ENCODE measurements at places on chromosomes 12 and 14.

DNA sequence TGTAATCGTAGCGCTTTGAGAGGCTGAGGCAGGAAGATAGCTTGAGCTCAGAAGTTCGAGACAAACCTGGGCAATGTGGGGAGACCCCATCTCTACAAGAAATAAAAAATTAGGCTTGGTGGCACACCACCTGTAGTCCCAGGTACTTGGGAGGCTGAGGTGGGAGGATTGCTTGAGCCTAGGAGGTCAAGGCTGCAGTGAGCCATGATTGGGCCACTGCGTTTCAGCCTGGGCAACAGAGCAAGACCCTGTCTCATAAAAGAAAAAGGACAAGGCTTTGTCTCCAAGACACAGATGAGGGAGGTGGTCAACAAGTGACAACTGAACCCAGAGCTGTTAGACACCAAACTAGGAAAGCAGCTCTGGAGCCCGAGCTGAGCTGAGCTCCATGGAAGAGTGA, 14.5 kb upstream of the TAMALIN start:
- DNase-seq = no peak

GRCh38 chr14:75634848-75635247, 25.8 kb downstream of the ERG28 start:
- no peak for DNase-seq

DNA sequence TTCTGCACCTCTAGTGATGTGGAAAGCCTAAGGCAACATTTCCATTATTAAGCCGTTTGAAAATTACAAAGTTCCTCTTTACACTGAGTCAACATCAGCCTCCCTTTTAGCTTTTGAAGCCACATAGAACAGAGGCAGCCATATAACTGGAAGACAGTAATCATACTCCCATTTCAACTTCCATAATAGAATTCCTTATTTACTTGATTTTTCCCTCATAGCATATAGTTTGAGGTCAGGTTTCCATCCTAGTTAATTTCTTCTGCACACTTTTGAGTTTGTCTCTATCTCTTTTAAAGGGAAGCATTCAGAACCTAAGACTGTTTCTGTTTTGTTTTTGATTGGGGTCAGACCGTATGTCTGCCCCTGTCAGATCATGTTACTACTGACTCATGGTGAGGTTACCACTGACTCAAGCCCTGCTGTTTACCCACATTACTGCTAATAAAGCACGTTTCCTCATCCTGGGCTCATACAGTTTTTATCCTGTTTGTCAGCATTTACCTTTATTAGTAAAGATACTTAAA, 161.0 kb downstream of the SLC38A4 start:
- no peak for DNase-seq

DNA sequence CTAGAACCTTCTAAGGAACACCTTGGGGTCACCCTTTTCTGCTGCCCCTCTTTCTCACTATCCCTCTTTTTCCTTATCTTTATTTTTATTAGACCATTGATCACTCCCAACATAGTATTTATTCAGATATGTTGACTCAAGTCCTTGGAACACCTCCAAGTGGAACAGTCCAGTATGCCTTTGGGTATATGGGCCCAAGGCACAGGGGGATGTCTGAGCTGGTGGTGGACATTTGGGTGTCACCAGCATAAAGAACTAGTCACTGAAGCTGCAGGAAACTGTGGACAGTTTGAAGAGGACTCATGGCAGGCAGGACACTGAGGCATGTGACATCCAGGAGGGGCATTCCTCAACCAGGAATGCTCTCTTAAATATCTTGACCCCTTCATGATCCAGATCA, 105.6 kb downstream of the VEZT start:
- no peak for DNase-seq

DNA sequence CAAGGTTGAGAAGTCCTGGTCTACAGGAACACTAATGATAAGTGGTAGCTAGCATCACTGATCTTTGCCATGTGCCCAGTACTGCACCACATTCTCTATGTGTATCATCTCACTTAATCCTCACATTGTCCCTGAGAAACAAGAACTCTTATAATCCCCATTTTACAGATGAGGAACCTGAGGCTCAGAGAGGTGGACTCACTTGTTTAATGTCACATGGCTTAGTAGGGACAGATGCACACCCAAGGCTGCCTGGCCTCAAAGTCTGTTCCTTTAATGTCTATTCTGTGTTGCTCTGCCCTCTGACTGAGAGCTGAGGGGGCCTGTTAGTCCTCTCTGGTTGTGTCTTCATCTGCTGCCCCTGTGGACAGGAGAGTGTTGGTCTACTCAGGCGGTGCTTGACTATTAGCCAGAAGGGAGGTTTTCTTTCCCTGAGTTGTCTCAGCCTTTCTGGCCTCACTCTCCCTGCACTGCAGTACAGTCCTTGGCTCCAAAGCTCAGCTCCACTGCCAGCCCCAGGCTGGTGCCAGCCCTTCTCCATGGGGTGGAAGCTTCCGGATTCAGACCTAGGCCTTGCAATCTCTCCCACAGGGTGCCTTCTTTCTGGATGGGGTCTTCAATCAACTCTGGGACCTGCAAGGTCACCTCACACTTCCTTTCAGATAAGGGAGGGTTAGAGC, 4.9 kb upstream of the DYNLL1 start:
- peak; percentile 29 for DNase-seq

GRCh38 chr12:64521833-64522232, 69.9 kb downstream of the TBK1 start:
- no peak for DNase-seq

- peak; percentile 62 for DNase-seq
These were observed 68.7 kb downstream of the ARF6 start for GRCh38 chr14:49961270-49962222.

- DNase-seq = no peak
These were observed 1098.7 kb downstream of the BCL11B start for GRCh38 chr14:98173305-98173704.

DNA sequence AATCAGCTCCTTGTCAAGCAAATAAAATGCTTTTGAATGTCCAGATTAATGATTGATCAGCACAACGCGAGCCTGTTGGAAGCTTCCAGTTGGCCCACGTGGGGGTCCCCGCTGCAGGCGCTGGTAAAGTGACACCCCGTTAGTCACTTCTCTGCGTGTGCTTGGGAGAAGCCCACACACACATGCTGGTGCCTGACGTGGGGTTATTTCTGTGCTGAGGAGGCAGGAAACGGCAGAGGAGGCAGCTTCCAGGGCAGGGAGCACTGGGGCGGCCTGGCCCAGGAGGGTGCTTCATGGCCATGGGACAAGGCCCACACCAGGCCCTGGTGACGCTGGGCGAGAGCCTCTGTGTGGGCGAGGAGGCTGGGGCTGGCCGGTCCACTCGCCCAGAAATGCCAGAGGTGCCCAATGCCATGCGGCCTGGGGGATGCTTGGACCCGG, 101.5 kb downstream of the KIF26A start:
- DNase-seq = peak; percentile 8

DNA sequence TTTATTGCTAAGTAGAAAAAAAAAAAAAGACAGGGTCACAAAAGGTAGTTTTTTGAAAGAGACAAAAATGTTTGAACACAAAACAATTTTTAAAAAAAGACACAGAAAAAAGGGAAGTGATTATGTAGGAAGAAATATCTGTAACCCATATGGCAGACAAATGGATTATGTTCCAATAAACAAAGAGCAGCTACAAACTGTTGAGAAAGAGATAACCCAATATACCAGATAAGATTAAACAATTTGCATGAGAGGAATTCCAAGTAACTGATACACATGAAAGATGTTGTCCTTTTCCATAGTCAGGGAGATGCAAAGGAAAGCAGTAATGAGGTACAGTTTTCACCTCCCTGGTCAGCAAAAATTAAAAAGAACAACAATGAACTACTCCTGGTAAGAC, 44.9 kb downstream of the PTPRR start:
- no peak for DNase-seq

DNA sequence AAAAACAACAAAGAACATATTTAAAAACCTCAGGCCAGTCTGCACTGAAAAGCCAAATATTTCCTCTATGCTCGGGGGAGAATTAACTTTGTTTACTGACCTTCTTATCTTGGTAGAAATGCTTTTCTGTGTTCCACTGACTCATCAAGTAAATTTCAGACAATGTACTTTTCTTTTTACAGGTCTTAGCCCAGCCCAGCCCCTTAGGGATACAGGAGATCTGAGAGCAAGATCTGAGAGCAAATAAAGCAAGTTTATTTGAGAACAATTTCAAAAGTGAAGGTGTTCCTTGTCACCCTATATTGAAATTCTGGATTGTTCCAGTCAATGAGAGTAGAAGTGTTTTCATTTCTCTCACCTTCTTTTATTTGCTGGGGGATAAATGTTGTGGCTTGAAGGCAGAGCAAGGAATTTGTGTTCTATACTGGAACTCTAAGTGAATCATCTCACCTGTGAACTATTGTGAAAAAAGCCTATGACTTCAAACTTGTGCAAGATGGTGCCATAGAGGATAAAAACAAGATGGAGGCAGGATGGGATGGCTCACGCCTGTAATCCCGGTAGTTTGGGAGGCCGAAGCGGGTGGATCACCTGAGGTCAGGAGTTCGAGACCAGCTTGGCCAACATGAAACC, 7.9 kb upstream of the GPRC5A start:
- DNase-seq = no peak

- no peak for DNase-seq
These were observed 81.4 kb downstream of the NTN4 start for GRCh38 chr12:95709152-95709551.

GRCh38 chr14:65927931-65928356, 515.4 kb downstream of the FUT8 start:
- DNase-seq = no peak

DNA sequence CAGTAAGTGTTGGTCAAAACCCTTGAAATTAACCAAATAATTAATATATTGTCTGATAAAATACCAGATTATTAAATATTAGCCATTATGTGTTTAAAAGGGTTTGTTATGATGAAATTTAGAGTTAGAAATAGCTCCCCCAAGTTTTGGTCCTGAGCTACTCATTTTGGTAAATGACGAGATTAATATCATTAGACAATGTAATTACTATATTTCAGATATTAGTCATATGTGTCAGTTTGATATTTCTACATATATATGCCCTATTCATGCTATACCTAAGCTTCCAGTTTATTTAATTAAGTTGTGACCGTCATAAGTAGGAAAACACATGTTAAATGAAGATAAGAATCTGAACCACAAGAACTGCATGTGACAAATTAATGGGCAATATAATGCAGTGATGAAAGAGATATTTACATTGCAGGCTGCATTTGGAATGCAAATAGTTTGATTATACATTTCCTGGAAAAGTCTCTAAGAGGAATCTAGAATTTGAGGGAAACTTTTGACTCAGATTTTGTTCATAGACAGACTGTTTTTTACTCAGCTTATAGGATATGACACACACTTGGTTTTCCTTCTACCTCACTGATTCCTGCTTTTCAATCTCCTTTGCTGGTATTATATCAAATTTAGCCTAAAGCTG, 70.5 kb downstream of the TBC1D30 start:
- DNase-seq = no peak
